Immature natural killer cell (primary cell): ENCODE measurements at places on chromosomes 2 and 18. TPM values are rescaled to one million over a fixed set of nuclear protein-coding genes. Genes with fewer than 3 reads are reported as not detected.
A peak's percentile ranks its signal among the peaks of the same experiment; 100 is the strongest.

BCL2 gene
- 5.1 TPM for polyA plus RNA-seq

LIPT1 gene
- 20.7 TPM for polyA plus RNA-seq

VIL1 gene
- 0.63 TPM for polyA plus RNA-seq

DNA sequence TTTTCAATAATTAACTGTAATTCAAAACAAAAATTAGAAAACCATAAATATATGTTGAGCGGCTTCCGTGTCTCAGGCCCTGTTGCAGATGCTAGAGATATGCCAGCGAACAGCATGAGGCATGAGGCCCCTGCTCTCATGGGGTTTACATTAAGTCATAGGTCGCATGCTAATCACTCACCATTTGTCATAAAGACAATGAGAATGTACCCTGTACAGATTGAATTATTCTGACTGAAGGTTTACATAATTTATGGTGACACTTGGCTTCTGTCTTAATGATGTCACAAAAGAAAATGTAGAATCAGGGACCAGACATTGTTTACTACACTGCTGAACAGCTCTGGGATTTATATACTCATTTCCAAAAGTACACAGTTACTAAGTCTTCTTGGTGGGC is 5.9 kb upstream of the VAPA start:
- H3K36me3 ChIP-seq: no peaks in the 10 kb centered on the region
- H3K4me1 ChIP-seq: peaks cover 2% of the 10 kb centered on the region
- H3K27ac ChIP-seq: no peak overlapping the region
- peaks cover 28% of the 10 kb centered on the region for H3K27me3 ChIP-seq

DNA sequence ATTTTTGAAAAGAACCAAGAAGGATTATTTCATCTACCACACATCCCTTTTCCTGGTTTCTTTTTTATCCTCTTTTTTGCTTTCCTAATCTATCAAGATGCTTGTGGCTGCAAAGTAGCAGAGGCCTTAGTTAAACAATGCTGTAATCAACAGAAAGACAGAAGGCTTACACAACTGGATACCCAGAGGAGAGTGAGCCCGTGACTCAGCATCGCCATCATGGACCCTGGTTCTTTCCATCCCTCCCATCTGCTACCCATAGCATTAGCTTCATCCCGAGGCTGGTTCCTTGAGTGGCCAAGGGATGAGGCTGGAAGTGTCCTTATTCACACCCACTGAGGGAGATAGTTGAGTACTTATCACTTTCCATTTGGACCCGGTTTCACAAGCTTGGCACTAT is 7.5 kb upstream of the HAAO start:
- H3K27me3 ChIP-seq: peaks cover 16% of the 10 kb centered on the region
- DNase-seq: no peak
- H3K36me3 ChIP-seq: no peaks in the 10 kb centered on the region
- no peak overlapping the region for H3K27ac ChIP-seq
- no peak overlapping the region for H3K4me3 ChIP-seq
- no peaks in the 10 kb centered on the region for H3K4me1 ChIP-seq

DNA sequence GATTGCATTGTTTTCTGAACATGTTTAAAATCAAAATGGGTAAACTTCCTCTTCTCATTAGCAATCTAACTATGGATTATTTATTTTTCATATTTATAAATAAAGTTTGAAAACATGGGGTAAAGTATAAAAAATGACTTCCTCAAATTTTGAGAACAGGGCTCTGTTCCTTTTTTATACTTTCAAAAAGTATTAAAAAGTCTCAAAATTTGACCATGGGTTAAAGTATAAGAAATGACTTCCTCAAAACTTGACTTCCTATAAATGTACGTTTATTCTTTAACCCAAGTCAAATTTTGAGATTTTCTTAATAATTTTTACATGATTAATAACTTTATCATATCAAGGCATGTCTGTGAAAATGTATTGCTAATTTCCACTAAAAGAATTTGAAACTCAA is 512.4 kb downstream of the GALR1 start:
- H3K27me3 ChIP-seq: peaks cover 4% of the 10 kb centered on the region
- H3K27ac ChIP-seq: no peak overlapping the region
- H3K36me3 ChIP-seq: no peaks in the 10 kb centered on the region
- H3K4me3 ChIP-seq: no peak overlapping the region
- H3K4me1 ChIP-seq: no peaks in the 10 kb centered on the region

DNA sequence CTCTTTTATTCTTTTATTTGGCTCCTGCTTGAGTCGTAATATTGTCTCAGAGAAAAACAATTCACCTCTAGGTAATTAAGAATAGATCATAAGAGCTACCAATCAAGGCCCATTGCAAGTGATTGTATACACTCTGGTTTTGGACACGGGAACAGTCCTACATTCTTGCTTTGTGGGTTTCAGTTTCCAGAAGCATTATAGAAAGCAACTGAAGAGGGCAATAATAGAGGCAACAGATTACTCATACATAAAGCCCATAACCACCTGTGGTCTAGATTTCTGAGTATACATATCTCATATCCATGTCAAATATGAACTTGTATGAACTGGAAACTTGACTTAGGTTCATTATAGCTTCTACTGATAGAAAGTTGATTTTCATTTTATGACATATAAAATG is 65.4 kb downstream of the DIS3L2 start:
- no peak overlapping the region for H3K27ac ChIP-seq
- no peaks in the 10 kb centered on the region for H3K27me3 ChIP-seq
- H3K4me1 ChIP-seq: peaks cover 12% of the 10 kb centered on the region

DNA sequence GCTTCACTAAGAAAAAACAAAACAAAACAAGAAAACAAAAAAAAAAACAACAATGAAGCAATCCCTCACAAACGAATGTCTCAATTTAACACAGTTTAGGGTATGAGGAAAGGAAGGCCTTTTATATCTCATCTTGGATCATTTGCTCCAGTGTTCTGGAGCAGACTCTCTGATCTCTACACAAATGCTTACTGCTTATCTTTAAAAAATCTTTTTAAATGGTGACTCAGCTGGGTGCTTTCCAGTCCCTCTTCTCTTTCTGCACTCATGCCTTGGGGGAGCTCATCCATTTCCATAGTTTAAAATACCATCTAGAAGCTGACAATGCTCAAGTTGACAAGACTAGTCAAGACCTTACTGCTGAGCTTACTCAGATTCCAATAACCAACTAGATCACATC is 56.2 kb downstream of the ETAA1 start:
- H3K36me3 ChIP-seq: no peaks in the 10 kb centered on the region
- no peak overlapping the region for H3K27ac ChIP-seq
- no peaks in the 10 kb centered on the region for H3K4me1 ChIP-seq

DNA sequence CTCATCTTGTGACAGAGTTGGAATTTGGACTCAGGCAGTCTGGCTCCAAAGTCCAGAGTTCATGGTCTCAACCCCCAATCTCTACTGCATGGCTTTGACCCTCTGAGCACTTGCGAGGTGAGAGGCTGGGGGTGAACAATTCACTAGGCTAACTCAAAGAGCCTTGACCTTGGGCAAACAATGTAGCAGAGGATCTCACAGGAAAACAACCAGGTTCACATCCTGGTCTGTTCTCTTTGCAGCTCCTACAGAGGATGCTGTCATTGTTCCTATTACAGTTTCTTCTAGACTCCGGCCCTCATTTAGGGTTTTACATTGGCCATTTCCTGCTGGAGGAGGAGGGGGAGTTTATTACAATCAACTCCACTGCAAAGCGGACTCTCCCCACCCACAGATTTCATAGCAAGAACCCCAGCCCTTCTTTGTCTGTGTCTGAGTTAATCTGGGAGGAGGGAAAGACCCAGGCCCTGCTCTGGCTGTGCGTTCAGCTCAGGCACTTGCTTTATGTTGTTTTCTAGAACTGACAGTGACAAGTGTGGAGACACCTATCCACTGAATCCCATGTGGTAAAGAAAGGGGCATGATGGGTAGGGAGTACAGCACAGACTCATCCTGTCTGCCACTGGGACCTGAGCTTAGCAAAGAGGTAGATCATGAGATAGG is 101.6 kb downstream of the LBH start:
- H3K4me3 ChIP-seq: no peak overlapping the region
- no peaks in the 10 kb centered on the region for H3K36me3 ChIP-seq
- no peak for DNase-seq
- H3K27ac ChIP-seq: peak overlapping the region; percentile 73
- H3K4me1 ChIP-seq: peaks cover 60% of the 10 kb centered on the region

DNA sequence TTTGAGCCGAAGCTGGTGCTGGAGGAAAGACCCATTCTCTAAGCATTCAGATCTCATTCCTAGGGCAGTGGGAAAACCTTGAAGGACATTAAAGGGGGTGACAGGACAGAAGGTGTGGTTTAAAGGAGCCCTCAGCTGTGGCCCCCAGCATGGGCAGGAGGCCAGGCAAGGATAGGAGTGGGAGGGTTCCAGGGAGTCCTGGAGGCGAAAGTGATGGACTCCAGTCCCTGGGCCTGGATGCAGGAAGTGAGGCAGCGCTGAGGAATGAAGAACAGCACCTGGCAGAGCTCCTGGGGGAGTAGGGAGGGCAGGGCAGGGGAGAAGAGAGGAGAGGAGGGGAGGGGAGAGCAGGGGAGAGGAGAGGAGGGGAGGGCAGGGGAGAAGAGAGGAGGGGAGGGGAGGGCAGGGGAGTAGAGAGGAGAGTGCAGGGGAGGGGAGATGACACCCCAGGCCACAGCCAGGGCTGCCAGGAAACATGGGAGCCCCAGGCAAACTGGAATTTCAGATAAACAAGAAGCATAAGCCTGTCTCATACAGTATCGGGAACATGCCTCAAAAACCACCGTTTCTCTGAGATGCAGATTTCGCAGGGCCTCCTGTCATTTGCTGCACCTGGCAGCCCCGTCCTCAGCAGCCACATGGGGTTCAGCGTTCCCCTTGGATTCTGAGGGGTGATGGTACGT is 5.7 kb downstream of the RAMP1 start:
- no peak overlapping the region for H3K27ac ChIP-seq
- no peaks in the 10 kb centered on the region for H3K36me3 ChIP-seq
- H3K4me1 ChIP-seq: peaks cover 30% of the 10 kb centered on the region
- peaks cover 3% of the 10 kb centered on the region for H3K27me3 ChIP-seq
- no peak for DNase-seq

DNA sequence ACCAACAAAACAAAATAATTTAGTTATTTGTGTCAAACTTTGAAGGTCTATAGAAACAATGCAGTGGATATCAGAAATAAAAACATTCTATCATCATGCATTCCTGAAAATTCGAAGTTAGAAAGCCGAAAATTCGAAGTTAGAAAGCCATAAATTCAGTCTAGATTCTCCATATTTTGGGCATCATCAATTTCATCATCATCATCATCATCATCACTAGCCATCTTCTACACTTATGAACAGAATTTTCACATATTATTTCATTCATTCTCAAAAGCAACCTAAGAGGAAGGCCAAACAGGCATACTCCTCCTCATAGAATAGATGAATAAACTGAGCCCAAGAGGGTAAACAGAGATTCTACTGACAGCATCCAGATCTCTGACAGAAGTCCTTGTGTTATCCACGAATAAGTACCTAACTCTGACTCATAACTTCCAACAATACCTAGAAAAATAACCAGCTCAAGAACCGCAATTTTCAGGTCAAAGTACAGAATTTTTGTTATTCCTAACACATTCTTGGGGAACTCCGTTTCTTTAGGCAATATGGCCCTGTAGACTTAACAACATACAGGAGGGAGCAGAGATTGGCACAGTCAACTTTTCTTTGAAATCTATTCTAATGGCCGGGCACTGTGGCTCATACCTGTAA is 84.7 kb downstream of the TCF4 start:
- peaks cover 3% of the 10 kb centered on the region for H3K36me3 ChIP-seq
- no peak for DNase-seq
- H3K4me3 ChIP-seq: no peak overlapping the region
- H3K27ac ChIP-seq: no peak overlapping the region
- no peaks in the 10 kb centered on the region for H3K4me1 ChIP-seq

GRCh38 chr18:70194227-70194890 is 11.1 kb downstream of the RTTN start:
- peaks cover 18% of the 10 kb centered on the region for H3K36me3 ChIP-seq
- DNase-seq: no peak
- H3K27me3 ChIP-seq: peaks cover 1% of the 10 kb centered on the region
- H3K4me3 ChIP-seq: no peak overlapping the region
- no peak overlapping the region for H3K27ac ChIP-seq
- H3K4me1 ChIP-seq: no peaks in the 10 kb centered on the region

GRCh38 chr2:172380436-172381274 is 46.7 kb upstream of the ITGA6 start:
- H3K4me3 ChIP-seq: no peak overlapping the region
- no peaks in the 10 kb centered on the region for H3K4me1 ChIP-seq
- no peaks in the 10 kb centered on the region for H3K36me3 ChIP-seq
- no peak for DNase-seq

- H3K27ac ChIP-seq: no peak overlapping the region
- no peaks in the 10 kb centered on the region for H3K27me3 ChIP-seq
- H3K4me1 ChIP-seq: no peaks in the 10 kb centered on the region
- DNase-seq: no peak
Measured at GRCh38 chr2:220845766-220846273, 726.3 kb downstream of the EPHA4 start.

GRCh38 chr2:36727550-36727949 is 31.0 kb downstream of the VIT start:
- H3K36me3 ChIP-seq: no peaks in the 10 kb centered on the region
- no peak overlapping the region for H3K27ac ChIP-seq
- H3K27me3 ChIP-seq: no peaks in the 10 kb centered on the region
- DNase-seq: no peak
- no peaks in the 10 kb centered on the region for H3K4me1 ChIP-seq

DNA sequence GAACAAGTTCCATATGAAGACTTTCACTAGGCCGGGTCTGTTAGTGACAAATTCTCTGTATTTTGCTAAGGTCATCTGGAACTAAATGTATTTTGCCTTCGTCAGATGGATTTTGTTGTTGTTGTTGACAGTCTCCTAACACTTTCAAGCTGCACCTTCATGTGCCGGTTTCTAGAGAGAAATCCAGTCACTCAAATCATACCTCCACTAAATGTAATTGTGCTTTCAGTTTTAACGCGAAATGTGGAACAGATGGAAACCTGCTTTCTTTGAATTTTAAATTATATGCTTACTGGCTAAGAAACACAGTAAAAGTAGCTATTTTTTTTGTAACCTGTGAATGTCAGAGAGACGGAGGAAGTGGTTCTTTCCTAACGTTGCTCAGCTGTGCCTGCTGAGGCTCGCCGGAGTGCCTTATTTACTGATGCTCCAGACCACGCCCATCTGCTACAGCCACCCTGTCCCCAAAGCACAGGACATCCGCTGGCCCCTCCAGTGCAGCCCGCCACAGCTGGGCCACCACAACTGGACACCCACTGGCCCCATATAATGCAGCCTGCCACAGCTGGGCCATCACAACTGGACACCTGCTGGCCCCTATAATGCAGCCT is 134.7 kb downstream of the PXDN start:
- H3K4me3 ChIP-seq: no peak overlapping the region
- no peaks in the 10 kb centered on the region for H3K4me1 ChIP-seq
- no peaks in the 10 kb centered on the region for H3K36me3 ChIP-seq

DNA sequence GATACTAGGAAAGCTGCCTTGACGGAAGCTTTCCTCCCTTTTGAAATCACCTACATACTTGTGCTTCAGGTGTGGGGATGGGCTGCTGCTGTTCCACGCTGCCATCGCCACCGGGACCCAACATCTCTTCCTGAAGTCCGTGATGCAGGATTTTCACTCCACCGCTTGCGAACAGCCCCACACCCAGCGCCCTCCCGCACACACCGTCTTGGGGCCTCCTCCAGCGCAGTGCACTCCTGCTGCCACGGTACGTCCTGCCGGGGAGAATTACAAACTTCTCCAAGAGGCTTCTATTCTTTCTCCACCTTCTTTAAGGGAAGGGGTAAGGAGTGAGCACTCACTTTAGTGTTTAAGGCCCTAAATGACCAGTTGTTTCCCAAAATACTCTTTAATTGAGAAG is 58.2 kb downstream of the HRH4 start:
- no peak overlapping the region for H3K4me3 ChIP-seq
- no peaks in the 10 kb centered on the region for H3K36me3 ChIP-seq
- no peak overlapping the region for H3K27ac ChIP-seq
- peaks cover 6% of the 10 kb centered on the region for H3K27me3 ChIP-seq
- H3K4me1 ChIP-seq: no peaks in the 10 kb centered on the region
